Stimulated activated CD4-positive, alpha-beta T cell treated with anti-CD3 and anti-CD28 coated beads, Interleukin-1b, Interleukin-23, amount 100 ng/mL, for 24 hours (primary cell): ENCODE measurements at places on chromosomes 4 and X.

- DNase-seq = no peak
These were observed 326.3 kb downstream of the IQCM start for GRCh38 chr4:149489321-149489720.

GRCh38 chr4:140238351-140239056, 84.5 kb upstream of the MAML3 start:
- DNase-seq = no peak

GRCh38 chrX:39491548-39492297, 606.0 kb downstream of the BCOR start:
- DNase-seq = no peak

DNA sequence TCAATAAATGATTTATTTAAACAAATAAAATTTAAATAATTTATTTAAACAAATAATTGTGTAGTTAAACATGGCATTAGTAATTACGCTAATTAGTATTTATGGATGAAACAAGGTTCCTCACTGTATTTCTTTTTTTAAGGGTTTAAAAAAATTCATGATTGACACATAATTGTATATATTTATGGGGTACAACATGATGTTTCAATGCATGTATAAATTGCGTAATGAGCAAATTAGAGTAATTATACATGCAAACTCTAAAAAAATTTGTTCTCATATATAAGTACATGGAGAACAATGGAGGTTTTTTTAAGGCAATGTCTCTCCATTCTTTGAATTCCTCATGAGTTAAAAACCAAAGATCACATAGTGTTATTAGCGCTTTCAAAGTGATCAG, 115.7 kb upstream of the KLF3 start:
- DNase-seq = no peak

DNA sequence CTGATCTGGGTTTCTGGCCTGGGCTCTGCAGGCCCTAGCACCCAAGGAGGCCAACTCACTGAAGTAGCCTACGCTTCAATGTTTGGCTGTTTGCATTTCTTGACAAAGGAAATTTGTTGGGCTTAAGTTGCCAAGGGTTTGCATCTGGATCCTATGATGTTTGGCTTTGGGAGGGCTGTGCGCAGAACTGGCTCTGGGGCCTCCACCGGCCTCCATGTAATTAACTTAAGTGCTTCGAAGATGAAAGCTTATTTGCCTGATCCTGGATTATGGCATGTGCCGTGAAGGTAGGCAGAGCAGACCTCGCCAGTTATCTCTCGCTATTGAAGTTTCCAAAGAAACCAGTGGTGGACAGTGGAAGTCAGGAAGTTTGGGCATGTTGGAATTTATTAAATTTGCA, 124.3 kb upstream of the STX18 start:
- no peak for DNase-seq

GRCh38 chr4:152605641-152606335, 69.9 kb upstream of the FBXW7 start:
- no peak for DNase-seq

GRCh38 chr4:4392501-4393183, 5.7 kb downstream of the NSG1 start:
- no peak for DNase-seq

DNA sequence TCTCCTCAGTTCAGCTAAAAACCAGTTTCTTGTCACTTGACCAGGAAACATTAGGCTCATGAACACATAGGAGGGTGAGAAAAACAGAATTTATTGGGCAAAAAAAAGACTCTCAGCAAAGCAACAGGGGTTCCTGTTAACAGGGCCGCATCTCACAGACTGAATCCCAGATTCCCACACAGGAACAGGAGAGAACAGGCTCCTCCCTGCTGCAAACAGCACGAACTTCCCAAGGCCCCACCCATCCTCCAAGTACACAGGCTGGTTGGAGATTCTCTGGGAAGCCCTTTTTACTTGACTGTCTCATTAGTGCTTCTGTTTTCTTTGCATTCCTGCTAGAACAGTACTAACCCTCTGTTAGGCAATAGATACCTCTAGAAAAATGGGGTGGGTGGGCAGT, 52.4 kb upstream of the IL21 start:
- DNase-seq = no peak

DNA sequence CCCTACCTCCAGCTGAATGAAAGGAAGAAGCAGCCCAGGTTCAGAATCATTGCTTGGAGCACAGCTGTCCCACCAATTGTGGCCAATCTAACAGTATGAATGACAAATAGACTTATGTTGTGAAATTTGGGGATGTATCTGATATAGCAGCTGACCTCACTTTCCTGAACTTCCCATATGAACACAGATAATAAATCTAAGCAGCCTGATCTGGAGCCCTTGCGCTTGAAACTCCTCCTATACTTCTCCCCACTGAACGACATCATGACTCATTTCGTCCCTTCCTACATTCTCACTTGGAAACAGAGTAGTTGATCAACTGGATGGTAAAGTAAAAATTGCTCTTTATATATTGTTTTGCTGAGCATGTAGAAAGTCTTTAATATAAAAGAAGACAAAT, 24.2 kb upstream of the AMELX start:
- DNase-seq = no peak

- no peak for DNase-seq
These were observed 14.1 kb upstream of the TMEM131L start for GRCh38 chr4:153451911-153452657.

DNA sequence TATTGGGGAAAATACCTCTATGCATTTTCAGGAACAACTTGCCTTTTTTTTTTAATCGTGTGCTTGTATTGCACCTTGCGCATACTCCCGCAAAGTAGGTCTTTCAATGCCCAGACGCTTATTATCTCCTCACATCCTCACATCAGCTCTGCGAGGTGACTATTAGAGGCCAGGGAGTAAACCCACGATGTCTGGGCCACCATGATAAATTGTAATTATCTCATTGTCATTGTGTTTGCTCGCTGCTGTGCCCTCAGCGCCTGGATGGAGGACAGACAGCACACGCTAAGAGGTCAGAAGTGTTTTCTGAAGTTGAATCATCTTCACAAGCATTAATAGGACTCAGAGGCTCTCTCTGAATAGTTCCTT, 1.0 kb upstream of the RELL1 start:
- DNase-seq = no peak

DNA sequence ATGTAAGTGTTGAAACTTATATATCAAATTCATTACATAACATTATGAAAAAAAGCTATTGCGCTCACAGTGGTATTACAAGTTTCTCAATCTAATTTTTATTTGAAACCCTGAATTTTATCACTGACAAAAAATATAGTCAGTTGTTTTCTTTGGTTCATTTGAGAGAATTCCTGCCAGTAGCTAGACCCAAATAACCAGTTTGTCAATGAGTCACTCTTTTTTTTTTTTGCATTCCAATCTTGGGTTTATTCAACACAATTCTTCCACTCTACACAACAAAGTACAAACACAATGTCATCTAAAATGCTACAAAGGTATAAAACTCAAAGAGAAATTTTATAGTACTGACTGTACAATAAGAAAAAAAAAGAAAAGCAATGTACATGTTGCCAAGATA, 13.1 kb downstream of the HPF1 start:
- no peak for DNase-seq

DNA sequence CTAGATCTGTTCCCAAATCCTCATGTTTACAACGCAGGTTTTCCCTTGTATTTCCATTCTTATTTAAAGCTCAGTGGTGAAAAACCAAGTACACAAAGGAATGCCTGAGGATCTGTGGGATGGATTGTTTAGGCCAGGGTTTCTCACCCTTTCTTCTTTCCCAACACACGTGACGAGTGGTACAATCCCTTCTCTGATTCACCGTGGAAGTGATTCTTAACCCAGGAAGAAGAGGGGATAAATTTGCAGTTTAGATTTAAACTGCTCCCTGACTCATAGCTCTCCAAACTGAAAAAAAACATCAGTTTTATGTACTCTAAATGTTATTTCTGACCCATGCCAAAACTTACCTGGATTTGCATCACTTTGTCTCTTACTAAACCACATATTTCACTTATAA, 17.0 kb downstream of the PAQR3 start:
- no peak for DNase-seq

GRCh38 chrX:115948018-115948923, 222.3 kb upstream of the AGTR2 start:
- no peak for DNase-seq

- no peak for DNase-seq
These were observed 54.0 kb upstream of the AMELX start for GRCh38 chrX:11239230-11239629.

GRCh38 chr4:2096073-2096609, 37.0 kb downstream of the NAT8L start:
- DNase-seq = no peak

DNA sequence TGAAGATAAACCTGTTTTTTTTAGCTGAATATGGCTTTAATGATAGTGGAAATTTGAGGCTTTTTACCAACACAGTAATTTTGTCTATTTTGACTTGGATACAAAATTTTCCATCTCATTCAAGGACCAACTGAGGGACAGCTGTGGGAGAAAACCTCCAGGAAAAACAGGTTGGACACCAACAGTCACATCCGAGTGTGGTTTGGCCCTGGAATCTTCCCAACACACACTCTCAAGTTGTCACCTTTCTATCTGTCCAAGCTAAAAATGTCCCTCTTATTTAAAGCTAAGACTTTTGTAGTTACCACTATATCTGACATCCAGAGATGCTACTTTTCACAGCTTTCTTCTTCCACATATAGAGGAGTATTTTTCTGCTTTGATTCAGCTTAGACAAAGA, 404.9 kb downstream of the PCDH7 start:
- DNase-seq = no peak

DNA sequence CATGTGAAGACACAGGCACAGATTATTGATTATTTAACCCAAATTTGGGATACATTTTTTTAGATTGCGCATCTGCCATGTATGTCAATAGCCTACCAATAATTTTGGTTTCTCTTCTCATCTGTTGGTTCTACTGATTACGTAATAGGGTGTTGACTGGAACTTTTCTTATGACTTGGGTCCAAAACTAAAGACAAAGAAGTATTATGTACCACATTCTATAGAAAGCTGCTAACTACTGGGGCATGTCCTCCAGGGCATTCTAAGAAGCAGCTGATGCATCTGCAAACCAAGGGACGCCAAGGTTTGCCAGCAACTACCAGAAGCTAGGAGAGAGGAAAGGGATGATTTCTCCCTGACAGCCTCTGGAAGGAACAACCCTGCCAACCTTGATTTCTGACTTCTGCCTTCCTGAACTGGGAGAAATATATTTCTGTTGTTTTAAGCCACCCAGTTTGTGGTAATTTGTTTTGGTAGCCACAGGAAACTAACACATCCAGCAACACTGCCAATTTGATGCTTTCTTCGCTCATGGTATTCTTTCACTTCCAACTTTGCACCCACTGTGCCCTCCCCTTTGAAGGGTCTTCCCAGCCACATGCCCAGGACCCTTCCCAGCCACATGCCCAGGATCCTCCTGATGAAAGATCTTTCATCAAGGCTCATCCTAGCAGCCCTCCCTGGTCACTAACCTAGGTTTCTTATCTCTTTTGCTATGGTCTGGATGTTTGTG, 15.9 kb upstream of the TLR1 start:
- DNase-seq = no peak

- DNase-seq = no peak
These were observed 49.8 kb upstream of the CYSLTR1 start for GRCh38 chrX:78377186-78377585.

GRCh38 chr4:110660755-110661154, 37.9 kb upstream of the PITX2 start:
- DNase-seq = no peak
